Kidney (tissue), 22 donors: ENCODE measurements at places on chromosomes 3 and 15. TPM values are rescaled to one million over a fixed set of nuclear protein-coding genes. Genes with fewer than 3 reads are reported as not detected.

GRCh38 chr15:87245592-87245991 lies 1010.9 kb downstream of the NTRK3 start:
- H3K27me3 ChIP-seq, result no peaks in the 10 kb centered on the region
- H3K4me3 ChIP-seq, result no peak overlapping the region

SHC4 gene
- total RNA-seq, result 0.50 TPM

DNA sequence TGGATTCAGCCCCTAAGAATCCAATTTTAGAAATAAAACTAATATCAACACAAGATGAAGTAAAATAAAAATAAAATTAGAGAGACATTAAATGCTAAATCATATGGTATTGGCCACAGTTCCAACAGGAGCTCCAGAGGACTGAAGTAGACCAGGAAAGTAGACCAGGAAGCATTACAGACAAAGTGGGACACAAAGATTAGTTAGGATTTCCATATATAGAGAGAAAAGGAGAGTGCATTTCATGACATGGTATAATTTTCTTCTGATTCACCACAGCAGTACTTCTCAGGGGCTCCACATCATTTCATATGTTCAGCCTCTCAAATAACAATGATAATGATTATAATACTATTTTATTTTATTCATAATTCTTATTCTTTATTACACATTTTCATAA lies 18.3 kb downstream of the FGF7 start:
- no peak overlapping the region for H3K4me3 ChIP-seq
- H3K4me1 ChIP-seq, result no peaks in the 10 kb centered on the region
- no peak overlapping the region for H3K27ac ChIP-seq
- DNase-seq, result no peak

SLC28A2 gene
- not detected for total RNA-seq

GRCh38 chr3:196837819-196838420 lies 29.8 kb upstream of the SENP5 start:
- H3K4me1 ChIP-seq, result peaks cover 3% of the 10 kb centered on the region
- no peak overlapping the region for H3K4me3 ChIP-seq
- H3K36me3 ChIP-seq, result no peaks in the 10 kb centered on the region
- no peak overlapping the region for H3K27ac ChIP-seq
- peak; percentile 15 for DNase-seq

DNA sequence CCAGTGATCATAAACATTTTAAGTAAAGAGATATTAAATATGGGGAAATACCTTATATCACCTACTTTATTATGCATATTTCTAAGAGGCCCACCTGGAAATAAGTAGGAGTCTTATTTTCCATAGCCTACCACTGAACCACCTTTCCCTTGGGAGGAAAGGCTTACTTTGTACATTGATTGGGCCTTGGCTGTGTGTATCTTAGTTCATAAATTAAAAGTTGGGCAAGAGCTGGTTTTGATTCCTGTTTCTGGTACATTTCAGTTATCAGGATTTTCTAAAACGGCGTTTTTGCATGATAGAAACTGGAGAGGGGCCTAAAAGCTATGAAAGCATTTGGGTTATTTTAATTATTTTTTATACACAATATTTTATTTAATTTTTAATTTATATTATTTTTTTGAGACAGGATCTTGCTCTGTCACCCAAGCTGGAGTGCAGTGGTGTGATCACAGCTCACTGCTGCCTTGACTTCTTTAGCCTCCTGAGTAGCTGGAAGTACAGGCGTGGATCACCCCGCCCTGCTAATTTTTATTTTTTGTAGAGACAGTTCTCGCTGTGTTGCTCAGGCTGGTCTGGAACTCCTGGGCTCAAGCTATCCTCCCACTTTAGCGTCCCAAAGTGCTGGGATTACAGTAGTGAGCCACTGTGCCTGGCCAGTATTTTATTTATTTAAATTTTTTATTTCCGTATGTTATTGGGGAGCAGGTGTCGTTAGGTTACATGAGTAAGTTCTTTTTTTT lies 2.6 kb downstream of the GMPS start:
- DNase-seq, result no peak
- no peaks in the 10 kb centered on the region for H3K36me3 ChIP-seq

C15orf62 gene
- 1.4 TPM for total RNA-seq

GRCh38 chr3:56902468-56903160 lies 100.9 kb upstream of the ARHGEF3 start:
- H3K27me3 ChIP-seq, result no peaks in the 10 kb centered on the region
- H3K4me1 ChIP-seq, result no peaks in the 10 kb centered on the region
- no peaks in the 10 kb centered on the region for H3K36me3 ChIP-seq
- no peak for DNase-seq
- H3K4me3 ChIP-seq, result no peak overlapping the region

TMEM158 gene
- total RNA-seq, result 5.1 TPM

GRCh38 chr3:21778715-21779114 lies 27.7 kb upstream of the ZNF385D start:
- no peak overlapping the region for H3K27ac ChIP-seq
- no peaks in the 10 kb centered on the region for H3K4me1 ChIP-seq
- DNase-seq, result no peak

DNA sequence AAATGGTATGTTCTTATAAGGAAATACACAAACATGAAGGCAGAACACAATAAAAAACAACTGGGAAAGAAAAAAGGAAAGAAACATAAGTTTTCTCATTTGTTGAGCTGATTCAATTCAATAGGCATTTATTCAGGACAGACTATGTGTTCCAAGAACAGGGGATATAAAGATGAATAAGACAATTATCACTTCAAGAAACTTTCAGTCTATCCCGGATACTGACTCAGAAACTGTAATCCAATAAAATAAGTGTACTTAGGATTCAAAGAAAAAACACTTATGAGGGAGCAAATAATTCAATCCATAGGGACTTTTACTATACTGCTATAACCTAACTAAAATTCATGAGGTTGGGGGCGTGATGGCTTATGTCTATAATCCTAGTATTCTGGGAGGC lies 3.5 kb upstream of the POPDC2 start:
- no peak overlapping the region for H3K4me3 ChIP-seq
- H3K27me3 ChIP-seq, result no peaks in the 10 kb centered on the region
- no peak for DNase-seq
- H3K4me1 ChIP-seq, result no peaks in the 10 kb centered on the region
- H3K36me3 ChIP-seq, result peaks cover 6% of the 10 kb centered on the region

GRCh38 chr3:13013151-13013561 lies 60.1 kb downstream of the IQSEC1 start:
- no peaks in the 10 kb centered on the region for H3K27me3 ChIP-seq
- H3K36me3 ChIP-seq, result no peaks in the 10 kb centered on the region
- peaks cover 7% of the 10 kb centered on the region for H3K4me1 ChIP-seq

TIMMDC1 gene
- 114 TPM for total RNA-seq

GPR62 gene
- total RNA-seq, result 0.09 TPM

DNA sequence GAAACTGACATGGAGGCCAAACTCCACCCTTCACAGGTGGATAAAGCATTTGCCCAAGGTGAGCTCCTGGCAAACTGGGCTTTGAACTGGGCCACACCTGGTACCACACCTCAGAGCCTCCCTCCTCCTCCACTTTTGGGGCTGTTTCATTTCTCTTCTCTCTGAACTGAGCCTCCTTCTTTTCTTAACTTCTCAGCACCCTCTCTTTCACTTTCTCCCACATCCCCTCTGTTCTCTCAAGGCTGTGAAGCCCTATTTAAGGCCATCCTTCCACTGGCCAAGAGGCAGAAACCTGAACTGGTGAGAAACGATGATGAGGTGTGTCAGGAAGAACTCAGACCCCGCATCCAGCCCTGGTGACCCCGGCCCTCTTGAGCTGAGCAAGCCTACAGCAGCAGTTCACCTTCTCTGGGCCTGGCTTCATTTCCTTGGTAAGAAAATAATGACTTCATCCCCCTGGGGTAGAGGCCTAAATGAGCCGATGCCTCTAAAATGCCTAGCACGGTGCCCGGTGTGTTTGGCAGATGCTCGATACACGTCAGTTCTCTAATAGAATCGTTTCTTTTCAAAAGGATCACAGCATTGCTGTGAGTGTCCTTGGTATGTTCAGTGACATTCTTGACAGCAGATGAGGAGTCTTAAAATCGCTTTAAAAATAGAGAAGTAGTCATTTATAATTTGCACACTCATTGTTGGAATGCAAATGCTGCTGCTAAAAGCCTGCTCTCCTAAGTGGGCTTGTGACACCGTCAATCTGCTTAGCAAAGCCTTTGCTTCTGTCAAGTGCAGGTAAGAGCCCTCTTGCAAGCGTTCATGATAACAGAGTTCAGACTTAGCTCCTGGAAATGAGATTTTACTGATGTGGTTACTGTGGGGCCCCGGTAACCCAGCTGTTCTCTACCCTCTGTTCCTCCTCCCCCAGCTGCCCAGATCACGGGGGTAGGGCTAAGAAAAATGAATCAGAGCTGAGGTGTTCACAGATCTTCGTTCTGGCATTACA lies 97.7 kb upstream of the ATP2B2 start:
- H3K27ac ChIP-seq, result no peak overlapping the region
- peaks cover 16% of the 10 kb centered on the region for H3K4me1 ChIP-seq
- no peak for DNase-seq
- H3K27me3 ChIP-seq, result no peaks in the 10 kb centered on the region
- H3K36me3 ChIP-seq, result no peaks in the 10 kb centered on the region
- no peak overlapping the region for H3K4me3 ChIP-seq

DNA sequence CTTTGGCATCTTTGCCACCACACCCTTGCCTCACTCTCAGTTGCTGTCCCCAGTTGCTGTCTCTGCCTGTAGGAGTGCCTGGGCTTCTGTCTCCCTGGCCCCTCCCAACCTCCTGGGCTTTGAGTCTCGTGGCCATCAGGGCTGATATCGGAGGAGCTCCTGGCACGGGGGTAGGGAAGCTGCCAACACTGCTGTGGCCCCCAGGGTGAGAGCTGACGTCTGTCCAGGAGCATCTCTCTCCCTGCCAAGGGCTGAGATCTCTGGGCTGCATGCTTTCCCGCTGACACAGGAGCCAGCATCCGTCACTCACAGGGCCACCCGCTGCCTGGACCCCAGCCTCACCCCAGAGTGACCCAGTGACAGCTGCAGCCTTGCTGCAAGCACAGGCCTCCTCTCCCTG lies 47.4 kb downstream of the EXOG start:
- H3K4me3 ChIP-seq, result no peak overlapping the region
- no peak overlapping the region for H3K27ac ChIP-seq
- no peaks in the 10 kb centered on the region for H3K36me3 ChIP-seq
- no peaks in the 10 kb centered on the region for H3K27me3 ChIP-seq

DNA sequence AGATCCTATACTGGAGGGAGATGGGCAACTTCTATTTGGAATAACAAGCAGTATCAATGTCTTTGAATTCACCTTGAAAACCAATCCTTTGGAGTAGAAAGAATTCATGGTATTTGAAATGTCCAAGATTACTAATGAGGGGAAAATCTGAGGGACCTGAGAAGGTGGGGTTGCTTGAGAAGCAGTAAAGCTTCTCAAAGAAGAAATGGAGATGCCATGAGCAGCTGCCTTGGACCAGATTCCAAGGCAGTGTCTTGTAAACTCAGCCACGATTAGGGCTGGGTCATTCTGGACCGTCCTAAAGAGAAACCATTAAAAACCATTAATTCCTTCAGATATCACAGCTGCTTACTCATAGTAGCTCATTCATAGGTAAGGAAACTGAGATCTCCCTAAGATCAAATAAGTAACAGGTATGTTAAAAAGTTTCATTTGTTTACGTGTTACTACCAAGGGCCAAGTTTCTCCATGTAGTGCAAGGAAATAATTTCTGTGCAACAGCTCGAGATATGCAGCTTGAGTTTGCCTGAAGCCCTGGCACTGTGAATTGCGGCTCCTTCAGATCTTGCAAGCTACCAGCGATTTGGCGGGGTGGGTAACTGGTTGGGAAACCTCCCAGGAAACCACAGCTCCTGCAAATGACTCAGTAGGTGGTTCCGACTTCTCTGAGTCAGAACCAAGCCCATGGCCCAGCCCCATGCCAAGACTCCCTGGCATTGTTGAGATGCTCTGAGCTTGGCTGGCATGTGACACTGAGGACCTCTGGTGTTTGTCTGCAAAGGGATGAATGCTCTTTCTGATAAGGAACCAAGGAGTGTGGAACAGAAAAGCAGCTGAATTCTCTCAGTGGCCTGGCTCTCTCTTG lies 296.8 kb downstream of the RORA start:
- H3K4me3 ChIP-seq, result no peak overlapping the region
- no peak overlapping the region for H3K27ac ChIP-seq
- H3K36me3 ChIP-seq, result no peaks in the 10 kb centered on the region
- H3K4me1 ChIP-seq, result peaks cover 13% of the 10 kb centered on the region
- no peaks in the 10 kb centered on the region for H3K27me3 ChIP-seq

DNA sequence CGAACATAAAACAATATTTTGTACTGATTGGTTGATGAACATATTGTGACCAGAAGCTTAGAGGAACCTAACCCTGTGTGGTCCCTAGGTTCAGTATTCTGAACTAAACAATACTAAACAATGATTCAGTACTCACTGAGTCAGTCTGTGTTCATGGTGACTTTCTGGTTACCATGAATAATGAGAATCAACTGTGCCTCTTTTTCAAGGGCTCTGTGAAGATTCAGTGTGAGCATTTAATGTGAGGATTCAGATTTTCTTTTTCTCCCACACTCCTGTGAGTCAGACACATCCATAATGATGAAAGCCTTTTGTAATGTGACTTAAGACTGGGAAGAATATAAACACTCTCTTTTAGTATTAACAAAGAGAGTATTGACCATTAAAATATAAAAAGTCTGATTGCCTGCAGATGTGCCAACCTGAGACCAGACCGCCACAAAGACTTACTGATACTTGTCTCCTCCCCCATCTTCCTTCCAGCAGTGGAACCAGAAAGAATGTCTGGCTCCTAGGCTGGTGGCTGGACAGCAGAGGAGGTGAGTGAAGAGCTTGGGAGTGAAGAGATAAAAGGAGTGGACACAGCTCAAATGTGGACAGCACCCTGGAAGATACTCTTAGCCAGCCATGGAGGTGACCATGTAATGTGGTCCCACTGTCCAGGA lies 17.6 kb upstream of the ACTL6A start:
- H3K27me3 ChIP-seq, result no peaks in the 10 kb centered on the region
- H3K36me3 ChIP-seq, result no peaks in the 10 kb centered on the region
- no peak overlapping the region for H3K27ac ChIP-seq
- DNase-seq, result no peak

DNA sequence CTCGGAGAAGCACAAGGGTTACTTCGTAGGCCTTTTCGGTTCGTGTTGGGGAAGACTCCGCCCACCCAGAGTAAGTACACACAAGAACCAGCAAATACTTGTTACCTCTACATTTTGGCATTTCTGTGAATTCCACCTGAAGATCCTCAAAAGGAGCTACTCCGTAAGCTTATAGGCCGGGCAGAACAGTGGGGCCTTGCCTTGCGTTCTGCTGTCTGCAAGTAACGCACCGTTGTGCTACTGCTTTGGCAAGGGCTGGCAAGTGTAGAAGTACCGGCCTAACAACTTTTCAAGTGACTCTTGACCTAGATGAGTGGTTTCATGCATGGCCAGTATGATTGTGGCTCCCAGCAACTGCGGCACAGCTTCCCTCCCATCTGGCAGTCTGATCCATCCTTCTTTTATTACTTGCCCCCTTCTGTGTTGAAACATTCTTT lies 6.4 kb upstream of the DNAAF4 start:
- no peak overlapping the region for H3K4me3 ChIP-seq
- no peak overlapping the region for H3K27ac ChIP-seq
- H3K36me3 ChIP-seq, result no peaks in the 10 kb centered on the region

GRCh38 chr3:52253314-52254304 lies 8.1 kb downstream of the PPM1M start:
- no peak for DNase-seq
- no peak overlapping the region for H3K27ac ChIP-seq
- H3K36me3 ChIP-seq, result peaks cover 18% of the 10 kb centered on the region
